Activated naive CD4-positive, alpha-beta T cell (primary cell): ENCODE measurements at places on chromosomes 1 and 21.
A peak's percentile ranks its signal among the peaks of the same experiment; 100 is the strongest.

- no peak for DNase-seq
Observed at GRCh38 chr1:88327391-88328267, 356.4 kb upstream of the PKN2 start.

DNA sequence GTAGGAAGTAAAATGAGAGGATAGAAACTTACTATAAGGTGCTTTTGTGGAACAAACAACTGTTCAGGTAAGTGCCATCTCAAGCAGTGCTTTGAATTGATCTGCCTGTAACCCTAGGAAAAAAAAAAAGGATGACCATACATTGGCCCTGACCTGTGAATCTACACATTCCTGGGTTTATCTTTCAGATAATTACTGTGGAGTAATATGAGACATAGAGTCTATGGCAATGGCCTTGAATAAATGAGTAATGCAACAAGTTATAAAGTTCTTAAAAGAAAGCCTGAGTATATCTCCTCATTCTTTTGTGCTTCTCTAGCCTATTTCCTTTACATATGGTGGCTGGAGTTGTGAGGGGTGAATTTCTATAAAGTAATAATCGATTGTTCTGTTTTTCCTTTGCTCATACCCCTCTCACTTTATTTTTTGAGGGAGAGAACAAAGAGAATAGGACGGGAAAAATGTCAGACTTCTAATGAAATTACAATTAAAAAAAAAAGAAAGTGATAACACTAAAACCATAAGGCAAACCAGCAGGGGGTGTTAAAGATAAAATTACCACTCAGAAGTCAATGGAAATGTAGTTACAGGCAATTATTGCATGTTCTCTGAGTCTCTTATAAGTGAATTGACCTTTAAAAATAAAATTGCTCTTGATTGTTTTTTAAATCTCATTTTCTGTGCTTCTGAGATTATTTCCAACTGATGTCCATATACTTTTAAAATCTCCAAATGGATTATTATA lies 12.4 kb upstream of the ATP1A1 start:
- no peak for DNase-seq

DNA sequence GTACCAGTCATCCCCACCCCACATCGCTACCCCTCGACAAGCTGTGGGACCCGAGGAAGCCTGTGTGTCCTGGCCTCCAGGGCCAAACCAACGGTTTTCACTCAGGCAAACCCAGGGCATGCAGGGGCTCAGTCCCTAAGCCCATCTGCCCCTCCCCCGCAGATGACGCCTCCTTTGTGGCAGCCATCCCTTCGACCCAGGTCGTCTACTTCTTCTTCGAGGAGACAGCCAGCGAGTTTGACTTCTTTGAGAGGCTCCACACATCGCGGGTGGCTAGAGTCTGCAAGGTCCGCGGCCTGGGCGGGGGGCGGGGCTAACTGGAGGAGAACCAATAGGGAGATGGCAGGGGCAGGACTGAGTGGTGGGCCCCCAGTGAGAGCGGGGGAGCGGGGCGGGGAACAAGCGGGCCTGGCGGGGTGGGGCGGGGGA lies 7.4 kb downstream of the SEMA4A start:
- peak; percentile 49 for DNase-seq

- DNase-seq = no peak
Observed at GRCh38 chr1:36239941-36240637, 15.8 kb downstream of the THRAP3 start.

DNA sequence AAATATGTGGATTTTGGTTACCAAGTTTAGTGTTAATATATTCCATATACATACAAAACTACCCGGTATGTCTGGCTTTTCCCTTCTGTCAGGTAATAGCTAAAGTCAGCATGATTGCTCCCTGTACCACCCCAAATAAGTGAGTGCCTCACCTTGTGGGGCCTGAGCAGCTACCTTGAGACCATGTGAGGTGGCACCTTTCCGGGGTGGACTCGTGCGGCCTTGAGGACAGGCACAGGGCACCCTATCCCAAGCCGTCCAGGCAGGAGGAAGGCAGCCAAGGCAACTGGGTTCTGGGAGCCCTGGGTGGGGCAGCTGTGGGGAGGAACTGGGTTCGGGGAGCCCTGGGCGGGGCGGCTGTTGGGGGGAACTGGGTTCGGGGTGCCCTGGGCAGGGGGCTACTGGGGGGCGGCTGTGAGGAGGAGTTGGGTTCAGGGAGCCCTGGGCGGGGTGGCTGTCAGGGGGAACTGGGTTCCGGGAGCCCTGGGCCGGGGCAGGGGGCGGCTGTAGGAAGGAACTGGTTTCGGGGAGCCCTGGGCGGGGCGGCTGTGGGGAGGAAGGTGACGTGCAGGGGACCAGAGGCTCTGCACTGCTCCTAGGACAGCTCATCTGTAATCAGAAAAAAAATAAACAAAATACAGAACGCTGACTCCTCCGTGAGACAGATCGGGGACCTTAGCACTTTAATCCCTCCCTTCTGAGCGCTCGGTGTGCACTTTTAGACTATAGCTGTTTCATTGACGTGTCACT lies 63.3 kb downstream of the POFUT2 start:
- DNase-seq = no peak

DNA sequence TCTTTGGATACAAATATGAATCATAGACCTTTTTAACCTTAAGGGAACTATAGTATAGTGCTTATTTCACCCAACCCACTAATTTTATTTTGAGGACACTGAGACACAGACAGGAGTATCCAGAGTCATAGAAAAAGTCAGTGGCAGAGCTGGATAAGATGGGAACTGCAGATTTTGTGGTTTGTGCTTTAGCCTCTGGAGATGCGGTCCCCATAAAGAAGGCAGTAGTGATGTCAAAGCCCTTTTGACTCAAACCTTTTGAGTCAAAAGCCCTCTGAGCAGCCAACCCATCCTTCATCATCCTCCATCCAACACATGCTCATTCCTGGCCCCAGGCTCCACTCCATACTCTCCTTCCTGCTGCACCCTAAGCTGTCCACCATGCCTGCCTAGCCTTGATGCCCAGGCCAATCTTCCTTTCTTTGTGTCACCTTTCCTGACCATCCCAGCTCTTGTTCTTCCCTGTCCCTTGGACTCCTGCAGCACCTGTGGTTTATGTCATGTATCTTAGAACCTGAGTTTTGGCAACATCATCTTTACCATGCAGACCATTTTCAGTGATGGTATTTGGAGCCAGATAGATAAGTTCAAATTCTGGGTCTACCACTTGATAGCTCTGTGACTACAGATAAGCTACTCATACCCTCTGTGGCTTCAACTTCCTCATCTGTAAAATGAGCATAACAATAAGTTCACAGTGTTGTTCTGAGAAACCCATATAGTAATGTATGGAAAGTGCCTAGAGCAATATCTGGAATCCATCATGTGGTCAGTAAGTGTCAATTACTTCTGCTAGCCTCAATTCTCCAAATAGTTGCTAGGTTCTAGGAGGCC lies 20.1 kb downstream of the SLAMF1 start:
- DNase-seq = no peak

- no peak for DNase-seq
Observed at GRCh38 chr1:23799570-23800399, 769 bp downstream of the GALE start.

DNA sequence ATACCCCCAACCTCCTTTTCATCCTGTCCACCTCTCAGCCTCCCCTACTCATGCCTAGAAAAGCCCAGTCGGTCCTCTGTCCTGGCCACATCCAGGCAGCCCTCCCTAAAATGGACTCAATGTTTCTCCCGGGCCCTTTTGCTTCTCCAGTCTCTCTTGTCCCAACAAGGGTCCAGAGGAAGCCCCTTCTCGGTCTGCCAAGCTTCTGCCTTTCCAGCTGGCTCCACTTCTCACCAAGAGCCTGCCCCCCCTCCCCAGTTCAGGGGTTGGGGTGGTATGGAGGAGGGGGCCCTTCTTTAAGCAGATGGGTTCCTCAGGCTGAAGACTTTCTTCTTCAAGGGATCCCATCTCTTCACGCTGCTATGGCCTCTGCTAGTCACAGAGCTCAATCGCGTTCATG lies 23.9 kb downstream of the RAB7B start:
- DNase-seq = no peak

DNA sequence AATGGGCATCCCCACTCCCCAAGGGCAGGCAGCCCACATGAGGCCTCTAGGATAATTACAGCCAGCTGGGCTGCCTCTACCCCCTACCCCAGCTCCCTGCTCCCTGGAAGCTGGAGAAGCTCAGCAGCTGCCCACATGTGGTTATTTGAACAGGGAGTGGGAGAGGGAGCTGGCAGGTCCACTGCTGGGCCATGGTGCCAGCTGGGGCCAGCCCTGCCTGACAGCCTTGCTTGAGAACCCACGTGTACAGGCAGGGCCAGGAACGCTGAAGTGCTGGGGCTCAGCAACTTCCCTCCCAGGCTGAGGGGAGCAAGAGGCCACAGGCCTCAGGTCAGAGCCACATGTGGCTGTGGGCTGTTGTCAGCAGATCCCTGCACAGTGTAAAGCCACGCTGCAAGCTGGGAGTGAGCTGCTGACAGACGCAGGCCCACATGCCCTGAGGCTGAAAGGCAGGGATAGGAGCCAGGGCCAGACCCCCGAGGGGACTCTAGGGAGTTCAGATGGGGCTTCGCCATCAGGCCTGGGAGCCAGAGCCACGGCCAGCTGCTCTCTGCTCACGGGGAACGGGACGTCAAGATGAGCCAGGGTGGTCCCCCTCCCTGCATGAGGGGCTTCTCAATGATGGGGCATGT lies 129.0 kb downstream of the SYF2 start:
- no peak for DNase-seq

GRCh38 chr1:156065212-156065611 lies 4.3 kb downstream of the RAB25 start:
- no peak for DNase-seq

- DNase-seq = no peak
Observed at GRCh38 chr1:151419819-151420218, 20.4 kb downstream of the PSMB4 start.

DNA sequence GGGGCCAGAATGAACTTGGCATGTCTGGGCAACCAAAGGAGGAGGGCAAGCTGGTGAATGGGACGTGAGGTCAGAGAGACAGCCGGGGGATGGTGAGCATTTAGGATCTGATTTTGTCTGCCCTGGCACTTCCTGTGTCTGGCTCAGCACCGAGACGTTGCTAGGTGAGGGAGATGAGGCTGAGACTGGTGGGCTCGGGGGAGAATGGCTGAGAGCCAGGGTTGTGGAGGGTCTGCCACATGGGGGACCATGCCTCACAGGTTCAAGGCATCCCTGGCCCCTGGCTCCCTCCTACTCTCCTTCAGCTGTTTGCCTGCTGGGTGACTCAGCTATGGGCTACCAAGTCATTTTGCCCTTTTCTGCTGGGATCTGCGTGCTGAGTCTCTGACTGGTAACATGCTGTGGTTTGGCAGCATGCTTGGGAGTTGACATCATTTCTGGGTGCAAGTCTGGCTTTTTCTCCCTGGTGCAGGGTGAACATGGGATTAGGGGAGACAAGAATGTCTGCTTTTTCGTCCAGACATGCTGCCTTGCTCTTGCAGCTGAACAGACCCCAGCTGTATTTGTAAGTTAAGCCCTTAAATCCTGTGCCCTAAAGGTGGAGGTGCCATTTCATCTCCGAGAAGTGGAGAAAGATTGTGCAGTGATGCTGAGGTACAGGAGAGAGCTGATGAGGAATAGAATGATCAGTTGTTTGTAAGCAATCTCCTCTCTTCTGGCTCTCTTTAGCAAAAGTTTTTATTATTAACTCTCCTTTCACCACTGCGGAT lies 17.6 kb downstream of the GALNT2 start:
- DNase-seq = no peak

- DNase-seq = no peak
Observed at GRCh38 chr1:44571712-44572571, 102.3 kb downstream of the TMEM53 start.

- DNase-seq = no peak
Observed at GRCh38 chr1:46219551-46220520, 16.7 kb downstream of the LURAP1 start.
